CD4-positive, alpha-beta T cell treated with Interleukin-4 for 4 hours (primary cell): ENCODE measurements at places on chromosomes 13 and 19.

GRCh38 chr19:43776286-43776685 lies 4.5 kb downstream of the KCNN4 start:
- DNase-seq = peak; percentile 35

GRCh38 chr19:17448131-17448967 lies at the start of gene TMEM221:
TSS of gene TMEM221 (minus strand) at chr19:17448668. CDS start at chr19:17448462, 206 bp downstream.
- DNase-seq = peak; percentile 43

- DNase-seq = peak; percentile 2
Observed at GRCh38 chr19:38478273-38478971, 44.9 kb downstream of the RYR1 start.

DNA sequence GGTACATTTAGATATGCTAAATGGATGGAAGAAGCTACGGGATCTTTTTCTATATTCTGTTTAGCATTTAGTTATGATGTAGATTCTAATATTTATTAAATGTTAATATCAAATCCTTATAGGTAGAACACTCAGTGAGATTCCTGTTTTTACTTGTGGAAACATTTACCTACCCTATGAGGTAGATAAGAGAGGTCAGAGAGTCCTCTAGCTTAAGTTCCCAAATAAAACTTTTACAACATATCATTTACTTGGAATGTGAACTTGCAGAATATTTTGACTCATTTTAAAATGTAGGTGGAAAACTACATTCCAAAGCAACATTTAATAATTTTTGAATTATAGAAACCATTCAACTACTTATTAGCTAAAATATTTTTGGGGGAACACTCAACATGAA lies 63.7 kb downstream of the UBL3 start:
- DNase-seq = no peak

DNA sequence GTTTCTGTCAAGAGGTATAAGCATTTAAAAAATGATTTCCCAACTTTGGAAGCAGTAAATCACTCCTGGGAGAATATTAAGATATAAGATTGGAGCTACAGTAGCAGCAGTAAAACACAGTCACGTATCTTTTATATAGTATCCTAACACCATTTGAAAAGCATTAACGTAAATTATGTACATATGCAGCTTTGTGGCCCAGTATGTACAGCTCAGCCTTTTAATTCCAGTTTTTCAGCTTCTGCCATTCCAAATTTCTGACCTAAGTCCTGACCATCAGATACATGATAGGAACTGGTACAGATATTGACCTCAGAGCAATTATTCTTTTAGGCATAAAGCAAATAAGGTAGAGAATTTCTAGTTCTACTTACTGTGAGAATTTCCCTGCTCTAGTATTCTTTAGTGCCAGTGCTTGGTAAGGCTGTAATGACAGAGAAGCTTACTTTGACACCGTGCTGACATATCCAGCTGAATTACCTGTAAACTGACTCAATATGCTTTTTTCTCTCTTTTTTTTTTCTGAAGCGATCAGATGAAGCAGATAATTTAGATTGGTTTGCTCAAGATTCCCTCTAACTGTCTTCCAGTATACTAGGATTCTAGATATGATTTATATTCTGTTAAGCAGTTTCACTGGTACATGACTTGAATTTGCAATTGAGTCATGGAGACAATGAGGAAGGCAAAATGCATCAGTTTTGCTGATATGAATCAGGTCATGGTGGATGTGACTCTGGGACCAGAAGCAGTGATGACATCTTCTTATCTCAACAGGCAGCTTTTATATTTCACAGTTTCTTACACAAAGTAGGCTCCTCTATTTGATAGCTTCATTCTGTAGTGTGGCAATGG lies 703.6 kb downstream of the SLITRK6 start:
- DNase-seq = no peak

GRCh38 chr13:74683411-74683810 lies 549.2 kb upstream of the KLF12 start:
- no peak for DNase-seq

- no peak for DNase-seq
Observed at GRCh38 chr13:65336087-65336749, 1893.9 kb downstream of the PCDH9 start.
